Kasumi-1 (cell line): ENCODE measurements at places on chromosomes 5 and 9.

DNA sequence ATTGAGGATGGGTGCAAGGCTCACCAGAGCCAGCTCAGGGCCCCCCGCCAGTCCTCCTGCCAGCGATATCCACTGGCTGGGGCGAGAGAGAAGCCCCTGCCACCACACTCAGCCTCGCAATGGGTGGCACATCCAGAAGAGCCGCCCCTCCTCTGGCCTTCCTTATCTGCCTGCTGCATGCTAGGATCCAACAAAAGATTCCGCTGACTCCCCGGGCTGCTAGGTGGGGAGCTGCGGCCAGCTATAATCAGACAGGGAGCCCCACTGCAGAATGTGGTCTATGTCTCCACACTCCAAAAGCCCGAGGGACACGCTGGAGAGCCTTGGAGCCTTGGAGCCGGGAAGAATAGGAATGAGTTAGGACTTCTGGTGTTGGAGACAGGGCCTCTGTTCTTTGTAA, 32.8 kb downstream of the COL23A1 start:
- no peak for DNase-seq

GRCh38 chr9:96051423-96051822, 175.9 kb downstream of the ERCC6L2 start:
- DNase-seq = no peak

DNA sequence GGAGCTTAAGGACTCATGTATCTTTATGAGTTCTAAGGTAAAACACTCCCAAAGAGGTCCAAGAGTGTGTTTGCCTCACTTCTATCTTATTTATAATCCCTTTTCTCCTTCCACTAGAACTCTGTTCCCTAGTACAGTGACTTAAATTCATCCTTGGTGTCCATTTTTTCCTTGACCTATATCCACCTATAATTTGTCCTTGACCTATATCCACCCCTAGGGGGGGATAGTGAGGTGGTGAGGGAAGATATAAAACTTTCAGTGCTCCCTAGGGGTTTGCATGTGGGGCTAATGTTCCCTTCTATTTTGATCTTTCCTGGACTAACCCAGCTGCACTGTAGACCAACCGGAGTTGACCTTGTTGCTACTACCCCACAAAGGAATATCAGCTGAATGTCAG, 83.5 kb upstream of the GNAQ start:
- DNase-seq = peak; percentile 31

GRCh38 chr9:1002678-1003077, 26.2 kb downstream of the DMRT3 start:
- DNase-seq = no peak

DNA sequence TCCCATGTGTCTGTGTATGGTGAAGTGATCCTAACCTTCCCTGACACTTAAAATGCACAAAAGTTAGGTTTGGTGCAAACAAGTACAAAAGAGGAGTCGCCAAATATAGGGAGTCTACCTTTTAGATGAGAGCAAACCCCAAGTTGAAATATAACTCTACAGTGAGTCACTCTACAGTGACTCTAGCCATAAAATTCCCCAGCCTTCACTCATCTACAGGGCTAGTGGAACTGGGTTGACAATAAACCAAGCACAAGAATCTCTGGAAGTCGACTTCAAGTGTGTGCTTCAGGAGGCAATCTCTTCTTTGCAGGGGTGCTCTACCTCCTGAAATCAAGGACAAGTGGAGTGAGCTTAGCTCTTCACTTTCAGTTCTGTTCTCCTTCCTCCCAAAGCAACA, 3.3 kb downstream of the SHISAL2B start:
- DNase-seq = no peak

GRCh38 chr9:133059623-133060022, 2.2 kb upstream of the CEL start:
- no peak for DNase-seq

GRCh38 chr5:83751201-83751600, 30.5 kb upstream of the HAPLN1 start:
- peak; percentile 17 for DNase-seq

DNA sequence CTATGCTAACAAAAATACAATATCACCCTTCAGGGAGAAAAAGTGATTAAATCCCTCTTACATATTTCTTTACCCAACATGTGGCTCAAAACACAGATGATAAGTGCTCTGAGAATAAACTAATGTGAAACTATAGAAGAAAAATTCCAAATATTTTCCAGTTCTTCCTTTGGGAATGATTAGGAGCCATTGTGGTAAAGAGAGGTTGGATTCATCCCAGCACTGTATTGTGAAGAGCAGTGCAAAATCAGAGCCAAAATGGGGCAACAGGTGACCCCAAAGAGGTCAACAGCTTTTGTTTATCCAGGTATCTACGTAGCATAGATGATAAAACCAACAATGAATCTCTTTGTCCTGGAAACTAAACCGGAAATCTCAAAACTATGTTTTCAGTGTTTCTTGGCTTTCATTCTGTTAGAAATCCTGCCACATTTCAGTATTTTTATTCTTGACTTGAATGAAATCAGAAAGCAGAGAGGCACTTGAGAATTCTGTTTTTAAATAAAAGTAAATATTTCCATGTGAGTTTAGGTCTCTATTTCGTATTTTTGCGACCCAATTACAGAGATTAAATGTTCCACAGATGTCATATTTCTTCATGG, 120.4 kb upstream of the FST start:
- DNase-seq = no peak

- no peak for DNase-seq
These were observed 34.1 kb downstream of the BNIP1 start for GRCh38 chr5:173178369-173178910.

GRCh38 chr9:110900456-110900855, 137.8 kb downstream of the LPAR1 start:
- DNase-seq = no peak
